Tibial artery (tissue), 4 donors: ENCODE measurements at places on chromosomes 5 and 9.

- DNase-seq, result no peak
Observed at GRCh38 chr5:45109636-45110035, 300.9 kb downstream of the MRPS30 start.

GRCh38 chr5:54383941-54384340, 71.6 kb upstream of the HSPB3 start:
- DNase-seq, result no peak

GRCh38 chr9:72977670-72978069, 24.8 kb upstream of the ALDH1A1 start:
- no peak for DNase-seq

GRCh38 chr5:16776611-16777251, 159.4 kb downstream of the MYO10 start:
- DNase-seq, result no peak

GRCh38 chr9:121701736-121702261, 50.4 kb downstream of the DAB2IP start:
- DNase-seq, result no peak

DNA sequence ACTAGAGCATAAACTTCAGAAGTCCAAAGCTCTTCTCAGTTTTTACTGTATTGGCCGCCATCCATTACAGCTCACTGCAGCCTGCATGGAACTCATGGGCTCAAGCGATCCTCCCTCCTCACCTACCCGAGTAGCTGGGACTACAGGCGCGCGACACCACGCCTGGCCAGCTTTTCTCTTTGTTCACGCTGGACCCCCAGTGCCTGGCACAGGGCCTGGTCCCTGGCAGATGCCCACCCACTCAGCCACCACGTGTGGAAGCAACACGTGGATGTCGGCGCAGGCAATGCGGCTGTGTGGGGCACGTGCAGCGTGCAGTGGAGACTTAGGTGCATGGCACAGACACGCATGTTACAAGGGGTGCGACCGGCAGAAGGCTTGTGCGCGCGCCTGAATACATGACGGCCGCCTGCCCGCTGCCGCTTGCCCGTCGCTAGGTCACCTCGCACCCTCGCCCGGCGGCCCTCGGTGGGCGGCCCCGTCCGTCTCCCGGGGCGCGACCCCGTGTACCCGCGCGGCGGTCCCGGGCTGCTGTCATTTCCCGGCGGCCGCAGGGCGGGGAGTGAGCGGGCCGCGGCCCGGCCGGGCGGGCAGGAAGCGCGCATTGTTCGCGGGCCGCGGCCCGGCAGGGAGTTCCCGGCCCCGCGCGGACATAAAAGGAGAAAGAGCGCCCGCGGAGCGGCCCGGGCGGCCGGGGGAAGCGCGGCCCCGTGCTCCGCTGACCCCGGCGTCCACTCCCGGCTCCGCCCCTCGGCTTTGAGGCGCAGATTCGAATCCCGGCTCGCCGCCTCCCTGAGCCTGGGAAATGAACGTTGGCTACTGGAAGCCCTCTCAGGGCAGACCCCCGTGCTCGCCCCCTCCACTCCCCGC, 24.1 kb upstream of the PTGS1 start:
- peak; percentile 65 for DNase-seq

DNA sequence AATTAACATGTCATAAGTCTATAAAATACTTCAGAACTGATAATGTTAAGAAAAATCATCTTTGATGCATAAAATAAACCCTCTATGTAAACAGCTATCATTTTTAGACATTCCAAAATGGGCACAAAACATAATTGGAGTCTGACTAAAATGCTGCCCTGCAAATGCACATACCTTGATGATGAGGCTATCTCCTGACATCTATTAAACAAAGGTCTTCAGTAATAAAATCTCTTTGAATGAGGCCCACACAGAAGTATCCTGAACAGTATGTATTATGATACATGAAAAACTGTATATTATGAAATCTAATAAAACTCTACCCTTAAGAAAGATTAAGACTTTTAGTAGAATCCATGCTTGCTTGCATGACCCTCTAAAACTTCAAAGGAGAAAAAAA, 66.1 kb downstream of the FBXL17 start:
- DNase-seq, result no peak

- no peak for DNase-seq
Observed at GRCh38 chr9:14424983-14425382, 111.0 kb upstream of the NFIB start.

GRCh38 chr9:124018730-124019697, 7.4 kb downstream of the LHX2 start:
- DNase-seq, result no peak

DNA sequence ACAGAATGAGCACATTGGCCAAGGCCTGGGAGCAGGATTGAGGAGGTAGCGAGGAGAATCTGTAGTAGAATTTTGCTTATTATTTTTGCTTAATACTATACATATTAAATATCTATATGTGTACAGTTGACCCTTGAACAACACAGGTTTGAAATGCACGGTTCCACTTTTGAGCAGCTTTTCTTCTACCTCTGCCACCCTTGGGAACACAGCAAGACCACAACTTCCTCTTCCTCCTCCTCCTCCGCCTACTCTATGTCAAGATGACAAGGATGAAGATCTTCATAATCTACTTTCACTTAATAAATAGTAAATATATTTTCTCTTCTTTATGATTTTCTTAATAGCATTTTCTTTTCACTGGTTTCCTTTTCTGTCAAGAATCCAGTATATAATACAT, 541.4 kb downstream of the KCTD16 start:
- no peak for DNase-seq

- DNase-seq, result no peak
Observed at GRCh38 chr5:58543723-58544122, 39.2 kb upstream of the RAB3C start.

DNA sequence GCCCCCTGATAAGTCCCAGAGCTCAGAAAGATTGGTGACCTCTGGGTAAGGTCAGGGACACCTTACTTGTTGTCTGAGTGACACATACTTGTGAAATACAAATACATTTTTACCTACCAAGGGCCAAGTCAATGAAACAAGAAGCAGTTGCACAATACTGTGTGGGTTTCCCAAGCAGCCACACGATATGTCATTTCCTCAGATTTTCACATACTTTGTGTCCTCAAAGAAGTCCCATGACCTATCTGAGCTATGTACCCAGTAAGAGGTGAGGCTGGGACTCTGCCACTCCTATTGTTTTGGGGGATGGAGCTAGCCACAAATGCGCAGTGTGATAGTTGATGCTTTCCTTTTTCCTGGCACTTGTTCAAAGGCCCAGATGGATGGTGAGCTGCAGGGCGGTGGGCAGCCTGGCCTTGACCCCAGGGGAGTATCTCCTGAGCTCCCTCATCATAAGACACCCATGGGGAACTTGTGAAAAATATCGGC, 4.8 kb upstream of the SLC25A51 start:
- peak; percentile 17 for DNase-seq

- no peak for DNase-seq
Observed at GRCh38 chr9:14530841-14531240, 162.4 kb downstream of the ZDHHC21 start.

- DNase-seq, result no peak
Observed at GRCh38 chr9:81634915-81635516, 54.3 kb downstream of the TLE1 start.

- no peak for DNase-seq
Observed at GRCh38 chr5:101288633-101289032, 385.6 kb upstream of the ST8SIA4 start.

DNA sequence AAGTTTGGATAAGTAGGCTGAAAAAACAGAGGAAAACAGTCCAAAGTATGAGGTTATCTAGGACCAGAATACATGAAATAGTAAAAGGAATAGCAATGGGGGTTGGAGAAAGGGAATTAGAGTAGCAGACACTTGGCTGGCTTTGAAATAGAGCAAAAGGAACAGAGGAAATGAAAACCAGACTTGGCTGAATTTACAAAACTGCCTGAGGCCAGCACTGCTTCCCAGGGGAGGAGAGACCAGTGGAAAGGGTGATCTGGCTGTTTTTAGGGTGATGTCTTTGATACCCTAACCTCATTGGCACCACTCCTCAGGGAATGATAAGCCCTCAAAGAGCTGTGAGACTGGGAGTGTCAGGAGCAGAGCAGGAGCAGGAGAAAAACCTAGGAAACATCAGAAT, 413.4 kb upstream of the SLC30A5 start:
- no peak for DNase-seq

DNA sequence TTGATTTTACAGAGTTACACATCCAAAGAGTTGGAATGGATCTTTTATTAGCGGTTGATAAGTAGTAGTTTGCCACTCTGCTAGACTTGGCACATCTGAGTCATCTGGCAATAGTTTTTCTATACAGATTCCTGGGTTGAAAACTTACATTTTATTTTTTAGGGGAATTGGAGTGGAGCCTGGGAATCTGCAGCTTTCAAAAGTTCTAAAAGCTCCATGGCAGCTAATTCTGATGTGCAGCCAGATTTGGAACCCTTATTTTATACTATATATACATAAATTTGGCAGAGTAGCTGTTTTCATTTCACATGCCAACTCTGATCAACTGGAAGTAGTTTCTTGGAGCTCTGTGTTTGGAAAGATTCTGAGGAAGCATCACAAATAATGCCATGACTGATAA, 715.5 kb downstream of the TLR4 start:
- DNase-seq, result no peak

- peak; percentile 34 for DNase-seq
Observed at GRCh38 chr5:14581891-14582796, 552 bp downstream of the OTULINL start.

DNA sequence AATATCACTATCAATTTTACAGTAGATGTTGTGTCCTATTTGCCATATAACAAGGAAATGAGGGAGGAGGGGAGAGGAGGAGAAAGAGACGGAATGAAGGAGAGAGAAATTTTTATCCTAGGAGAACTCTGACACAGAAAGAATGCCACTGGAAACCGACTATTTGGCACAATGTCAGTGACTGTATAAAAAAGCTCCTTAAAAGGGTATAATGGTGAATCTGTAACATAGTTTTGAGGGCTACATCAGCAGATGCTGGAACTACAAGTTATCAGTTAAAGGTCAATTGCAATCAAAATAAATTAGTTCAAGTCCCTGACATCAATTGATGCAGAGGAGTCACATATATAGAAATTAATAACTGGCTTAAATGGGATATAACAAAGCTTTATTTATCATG, 5.7 kb downstream of the EDIL3 start:
- no peak for DNase-seq

DNA sequence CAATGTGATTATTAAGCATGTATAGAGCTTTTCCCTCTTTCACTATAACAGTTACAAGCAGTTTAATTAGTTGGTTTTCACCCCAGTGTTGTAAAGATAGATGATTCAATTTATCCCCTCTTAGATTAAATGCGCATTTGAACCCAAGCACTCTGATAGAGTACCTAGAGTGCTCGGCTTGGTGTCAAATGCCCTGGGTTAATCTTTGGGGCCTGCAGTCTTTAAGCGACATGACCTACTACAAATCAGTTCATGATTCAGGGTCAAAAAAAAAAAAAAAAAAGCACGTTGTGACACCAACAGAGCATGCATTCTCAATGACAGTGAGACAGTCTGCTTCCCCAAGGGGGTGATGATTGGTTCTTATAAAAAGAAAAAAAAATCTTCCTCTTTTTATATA, 375.3 kb downstream of the BRINP1 start:
- no peak for DNase-seq

DNA sequence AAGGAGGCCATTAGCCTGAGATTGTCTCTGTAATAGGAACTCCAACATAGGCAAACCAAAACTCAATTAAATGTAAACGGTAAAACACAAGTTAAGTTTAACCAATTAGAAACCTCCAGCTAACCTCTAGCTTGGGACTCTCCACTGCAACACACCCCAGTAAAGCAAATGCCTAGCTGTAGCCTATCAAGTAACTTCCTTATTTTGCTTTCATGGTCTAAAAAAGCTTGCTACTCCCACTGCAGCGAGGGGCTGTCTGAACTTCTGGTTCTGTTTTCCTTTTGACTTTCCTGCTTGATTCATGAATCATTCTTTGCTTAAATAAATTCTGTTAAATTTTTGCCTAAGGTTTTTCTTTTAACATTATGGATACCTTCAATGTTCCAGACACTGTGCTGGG, 24.4 kb upstream of the C5orf46 start:
- no peak for DNase-seq

- no peak for DNase-seq
Observed at GRCh38 chr5:134290443-134290842, 64.6 kb upstream of the PPP2CA start.

GRCh38 chr9:27404661-27405060, 107.7 kb upstream of the EQTN start:
- no peak for DNase-seq

DNA sequence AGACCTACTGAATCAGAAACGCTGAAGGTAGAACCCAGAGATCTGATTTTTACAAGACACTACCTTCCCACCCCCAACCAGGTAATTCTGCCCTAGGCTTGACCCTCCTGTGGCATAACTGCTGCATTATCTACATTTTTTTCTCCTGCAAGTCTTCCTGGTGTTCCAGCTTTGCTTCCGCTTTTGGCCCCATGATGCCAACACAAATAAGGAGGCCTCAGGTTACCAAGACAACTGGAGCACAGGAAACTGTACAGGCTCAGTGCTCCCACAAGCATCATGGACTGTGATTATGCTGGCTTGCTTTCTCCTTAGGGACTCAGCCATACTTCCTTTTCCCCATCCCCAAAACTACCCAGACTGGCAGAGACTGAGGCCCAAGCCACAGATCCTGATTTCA, 6.6 kb upstream of the MSMP start:
- peak; percentile 57 for DNase-seq

GRCh38 chr9:87063246-87063645, 115.9 kb upstream of the GAS1 start:
- peak; percentile 77 for DNase-seq

- DNase-seq, result no peak
Observed at GRCh38 chr9:72509635-72510034, 11.8 kb upstream of the TMC1 start.

- no peak for DNase-seq
Observed at GRCh38 chr9:18798508-18799290, 234.3 kb downstream of the SAXO1 start.

- no peak for DNase-seq
Observed at GRCh38 chr9:134192951-134193731, 28.8 kb upstream of the RNU6ATAC start.

DNA sequence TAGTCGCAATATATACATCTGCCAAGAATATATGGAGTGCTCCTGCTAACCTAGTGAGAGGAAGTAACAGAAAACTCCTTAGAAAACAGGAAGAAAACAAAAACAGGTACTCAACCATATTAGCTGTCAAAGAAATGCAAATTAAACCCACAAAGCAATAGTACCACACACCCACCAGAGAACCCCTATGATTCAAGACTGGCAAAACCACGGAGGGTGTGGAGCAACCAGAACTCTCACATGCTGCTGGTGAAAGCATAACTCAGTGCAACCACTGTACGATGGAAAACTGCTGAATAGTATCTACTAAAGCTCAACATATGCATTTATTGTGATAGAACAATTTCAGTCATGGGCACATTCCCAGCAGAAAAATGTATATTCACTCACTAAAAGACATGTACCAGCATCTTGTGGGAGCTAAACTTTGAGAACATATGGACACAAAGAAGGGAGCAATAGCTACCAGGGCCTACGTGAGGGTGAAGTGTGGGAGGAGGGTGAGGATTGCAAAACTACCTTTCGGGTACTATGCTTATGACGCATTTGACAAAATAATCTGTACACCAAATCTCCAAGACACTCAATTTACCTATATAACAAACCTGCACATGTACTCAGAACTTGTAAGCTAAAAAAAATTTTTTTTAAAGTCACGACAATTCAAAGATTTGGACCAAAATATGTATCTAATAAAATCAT, 34.0 kb downstream of the PTPN3 start:
- no peak for DNase-seq

- DNase-seq, result no peak
Observed at GRCh38 chr5:74094096-74094781, 468.2 kb downstream of the ARHGEF28 start.
